ENCODE measurements at places on chromosomes 7 and 10. TPM values are rescaled to one million over a fixed set of nuclear protein-coding genes. Genes with fewer than 3 reads are reported as not detected.
A peak's percentile ranks its signal among the peaks of the same experiment; 100 is the strongest.

DNA sequence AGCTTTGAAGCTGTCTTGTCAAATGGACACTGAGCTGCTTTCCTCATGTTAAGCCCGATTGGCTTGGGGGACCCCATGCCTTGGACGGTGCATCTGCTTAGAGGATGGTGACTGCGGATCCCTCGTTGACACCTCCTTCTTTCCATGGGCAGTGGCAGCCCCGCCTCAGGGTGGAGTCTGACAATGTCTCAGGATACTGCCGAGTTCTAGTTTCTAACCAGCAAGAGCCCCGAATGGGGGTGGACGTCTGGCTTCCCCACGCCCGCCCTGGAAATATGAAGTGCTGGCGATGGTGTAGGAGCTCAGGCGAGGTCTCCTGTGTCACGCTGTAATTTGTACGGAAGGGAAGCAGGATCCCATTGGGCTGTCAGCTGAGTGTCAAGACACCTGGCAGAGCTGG is 106.2 kb upstream of the CTBP2 start:
- ATAC-seq, result no peak

GRCh38 chr10:132406181-132406580 is 9.2 kb downstream of the PWWP2B start:
- ATAC-seq, result no peak

HTR5A gene
- total RNA-seq, result 0.39 TPM

CYP2E1 gene
- 1.4 TPM for total RNA-seq

GRCh38 chr10:132405463-132405991 is 8.5 kb downstream of the PWWP2B start:
- ATAC-seq, result no peak

NANOS1 gene
- 7.2 TPM for total RNA-seq

ANKRD22 gene
- total RNA-seq, result not detected

CACNA2D1 gene
- total RNA-seq, result 8.7 TPM

DNA sequence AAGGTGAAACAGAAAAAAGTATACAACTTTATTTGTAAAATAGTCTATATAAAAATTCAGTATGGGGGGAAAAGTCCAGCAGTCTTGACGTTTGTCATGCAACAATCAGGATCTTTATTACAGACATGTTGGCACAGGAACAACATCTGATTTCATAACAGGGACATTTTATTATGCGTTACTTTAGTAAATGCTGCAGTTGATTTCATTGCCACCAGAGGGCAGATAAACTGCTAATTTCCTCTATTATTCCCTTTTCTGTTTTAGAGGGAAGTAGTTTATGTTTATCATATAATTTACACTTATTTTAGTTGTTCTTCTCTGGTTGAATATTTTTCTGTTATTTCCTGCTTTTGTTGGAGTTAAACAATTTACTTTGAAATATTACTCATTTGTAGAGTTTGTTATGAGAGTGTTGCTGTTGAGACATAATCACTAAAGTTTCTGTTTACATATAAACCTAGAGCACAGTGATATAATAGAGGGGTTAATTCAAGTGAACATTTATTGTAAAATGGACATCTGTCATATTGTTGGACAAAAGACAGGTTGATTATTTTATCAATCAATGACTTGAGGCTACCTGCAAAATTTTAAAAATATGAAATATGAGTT is 3.3 kb downstream of the PLXDC2 start:
- ATAC-seq, result no peak

CYP3A5 gene
- total RNA-seq, result 2.4 TPM

DNA sequence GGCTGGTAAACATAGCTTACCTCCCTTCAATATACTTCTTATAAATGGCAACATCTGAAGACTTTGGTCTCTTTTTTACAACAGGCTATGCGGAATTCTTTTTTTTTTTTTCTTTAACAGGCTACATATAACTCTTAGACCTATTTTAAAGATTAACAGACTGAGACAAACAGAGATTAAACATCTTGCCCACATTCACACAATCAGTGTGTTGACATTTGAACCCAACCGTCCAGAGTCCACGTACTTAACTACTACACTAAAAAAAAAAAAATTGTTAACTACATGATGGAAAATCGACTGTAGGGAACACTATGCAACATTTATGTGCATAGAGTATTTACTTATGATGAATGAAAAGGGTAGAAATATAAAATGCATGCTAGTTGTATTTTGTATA is 298.5 kb downstream of the ELMO1 start:
- no peak for ATAC-seq

SP8 gene
- total RNA-seq, result 16.8 TPM

DNA sequence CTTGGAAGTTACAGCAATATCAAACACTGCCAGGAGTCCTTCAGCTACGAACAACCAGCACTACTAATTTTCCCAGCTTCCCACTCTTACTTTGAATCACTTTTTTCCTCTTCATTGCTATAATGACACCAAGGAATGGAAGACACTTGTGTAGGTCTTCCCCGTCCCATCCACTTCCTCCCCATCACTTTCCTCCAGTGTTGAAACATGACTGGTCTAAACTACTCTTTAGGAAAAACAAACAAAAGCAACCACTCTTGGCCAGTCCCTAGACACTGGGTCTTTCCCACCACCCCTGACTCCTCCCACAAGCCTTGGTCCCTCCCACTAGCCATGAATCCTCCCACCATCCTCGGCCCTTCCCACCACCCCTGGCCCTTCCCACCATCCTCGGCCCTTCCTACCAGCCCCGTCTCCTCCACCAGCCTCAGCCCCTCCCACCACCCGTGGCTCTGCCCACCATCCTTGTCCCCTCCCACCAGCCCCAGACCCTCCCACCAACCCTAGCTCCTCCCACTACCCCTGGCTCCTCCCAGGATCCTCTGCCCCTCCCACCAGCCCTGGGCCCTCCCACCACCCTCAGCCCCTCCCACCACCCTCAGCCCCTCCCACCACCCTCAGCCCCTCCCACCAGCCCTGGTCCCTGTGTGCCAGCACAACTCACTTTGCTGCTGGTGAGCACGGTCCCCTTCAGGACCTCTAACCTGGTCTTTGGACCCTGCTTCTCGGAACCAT is 68.5 kb downstream of the CXCL12 start:
- peak; percentile 32 for ATAC-seq

DNA sequence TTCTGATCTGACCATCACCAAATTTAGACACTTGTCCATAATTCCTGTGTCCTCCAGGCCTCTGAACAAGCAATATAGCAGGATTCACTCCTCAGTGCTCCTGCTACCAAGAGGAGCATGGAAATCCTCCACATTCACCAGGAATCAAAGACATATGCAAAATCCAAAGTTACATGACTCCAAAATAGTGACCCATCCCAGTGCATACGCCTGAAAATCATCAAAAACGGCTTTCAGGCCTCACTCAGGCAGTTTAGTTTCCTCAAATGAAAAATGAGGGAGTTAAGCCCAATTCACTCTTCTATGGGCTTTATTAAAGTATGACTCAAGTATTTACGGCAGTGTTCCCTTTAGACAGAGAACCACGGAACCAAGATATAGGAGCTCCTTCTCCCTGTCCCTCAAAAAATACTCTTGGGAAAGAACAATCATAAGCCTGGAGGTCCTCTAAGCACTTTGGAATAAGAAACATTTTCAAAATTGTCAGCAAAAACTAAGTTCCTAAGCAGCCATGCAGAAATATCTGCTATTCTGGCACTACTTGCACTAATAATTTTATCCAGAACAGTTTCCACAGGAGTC is 240.7 kb downstream of the PARD3 start:
- ATAC-seq, result no peak

DNA sequence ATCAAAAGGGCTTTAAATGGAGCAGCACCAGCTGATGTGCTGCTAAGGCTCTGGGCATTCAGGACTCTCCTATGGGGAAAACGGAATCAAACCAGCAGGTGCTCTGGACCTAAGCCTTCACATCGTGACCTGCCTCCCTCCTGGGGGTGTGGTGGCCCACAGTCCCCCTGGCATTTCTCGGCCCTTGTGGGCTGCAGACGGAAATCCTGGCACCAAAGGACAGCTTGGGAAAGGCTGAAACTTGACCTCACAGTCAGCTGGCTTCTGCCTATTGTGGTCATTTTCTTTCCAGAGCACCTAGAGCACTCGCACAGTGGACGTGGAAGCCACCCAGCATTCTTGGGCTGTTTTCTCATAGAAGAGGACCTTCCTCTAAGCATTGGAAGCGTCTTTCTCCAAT is 74.8 kb downstream of the TPST1 start:
- no peak for ATAC-seq

- ATAC-seq, result no peak
Observed at GRCh38 chr10:61047081-61047480, 103.1 kb upstream of the RHOBTB1 start.

DNA sequence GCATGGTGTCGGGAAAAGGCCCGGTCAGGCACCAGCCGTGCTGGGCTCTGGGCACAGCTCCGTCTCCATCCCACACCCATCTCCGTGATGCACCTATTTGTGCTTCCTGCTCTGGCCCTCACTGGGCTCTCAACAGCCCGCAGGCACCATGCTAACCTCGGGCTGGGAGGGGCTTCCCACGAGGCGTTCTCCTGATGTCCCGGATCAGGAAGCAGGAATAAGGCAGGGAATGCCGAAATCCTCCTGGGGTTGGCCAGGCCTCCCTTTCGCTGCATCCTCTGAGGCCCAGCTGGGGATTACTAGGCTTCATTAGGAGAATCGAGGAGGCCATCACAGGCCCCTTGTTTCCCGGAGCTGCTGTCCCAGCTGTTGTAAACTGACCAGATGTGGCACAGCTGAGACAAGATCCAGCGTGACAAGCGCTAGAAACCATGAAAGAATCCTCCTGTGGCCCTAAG is 72.0 kb downstream of the FAM53B start:
- no peak for ATAC-seq

DNA sequence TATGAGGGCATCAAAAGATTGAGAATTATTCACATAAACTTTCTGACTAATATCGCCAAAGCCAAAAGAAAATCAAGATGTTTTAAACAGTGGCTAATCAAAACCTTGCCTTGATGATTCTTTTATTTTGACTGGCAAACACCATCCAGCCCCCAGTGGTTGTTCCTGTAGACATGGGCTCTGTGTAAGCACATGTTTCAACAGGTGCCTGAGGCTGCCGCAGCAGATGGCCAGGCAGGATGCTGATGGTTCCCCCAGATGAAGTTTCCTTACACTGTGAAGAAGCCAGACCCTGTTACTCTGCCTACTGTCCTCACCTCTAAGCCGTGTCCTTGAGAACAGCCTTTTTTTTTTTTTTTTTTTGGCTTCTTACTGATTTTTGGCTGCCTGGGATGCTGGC is 146.5 kb downstream of the RAB11FIP2 start:
- ATAC-seq, result no peak

LRIT1 gene
- total RNA-seq, result not detected

GRCh38 chr7:81138870-81139269 is 220.0 kb upstream of the SEMA3C start:
- no peak for ATAC-seq

Data from motor neuron (in vitro differentiated cells).